ENCODE measurements at places on chromosomes 5 and 9.

- peak; percentile 10 for DNase-seq
These were observed 142.4 kb downstream of the ELAVL2 start for GRCh38 chr9:23683611-23684061.

DNA sequence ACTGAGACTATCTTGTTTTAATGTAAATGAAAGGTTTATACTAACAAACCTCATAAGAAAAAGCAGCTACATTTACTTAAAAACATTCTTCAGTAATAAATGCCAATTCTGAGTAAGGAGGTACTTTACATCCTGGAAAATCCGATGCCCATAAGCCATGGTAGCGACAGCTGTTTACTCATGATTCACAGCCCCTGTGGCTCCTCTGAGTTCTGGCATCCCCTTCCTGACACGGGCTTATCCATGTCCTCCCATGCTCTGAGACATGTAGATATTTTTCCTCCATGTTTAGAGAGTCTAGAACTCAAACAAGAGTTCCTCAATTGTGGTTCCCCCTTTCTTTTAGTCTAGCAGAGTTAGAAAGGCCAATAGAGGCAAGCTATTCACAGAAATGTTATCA is 63.1 kb upstream of the DEPDC1B start:
- DNase-seq = no peak

GRCh38 chr5:62312036-62312435 is 6.0 kb downstream of the KIF2A start:
- DNase-seq = no peak

- no peak for DNase-seq
These were observed 80.1 kb upstream of the LPAR1 start for GRCh38 chr9:111118256-111118948.

DNA sequence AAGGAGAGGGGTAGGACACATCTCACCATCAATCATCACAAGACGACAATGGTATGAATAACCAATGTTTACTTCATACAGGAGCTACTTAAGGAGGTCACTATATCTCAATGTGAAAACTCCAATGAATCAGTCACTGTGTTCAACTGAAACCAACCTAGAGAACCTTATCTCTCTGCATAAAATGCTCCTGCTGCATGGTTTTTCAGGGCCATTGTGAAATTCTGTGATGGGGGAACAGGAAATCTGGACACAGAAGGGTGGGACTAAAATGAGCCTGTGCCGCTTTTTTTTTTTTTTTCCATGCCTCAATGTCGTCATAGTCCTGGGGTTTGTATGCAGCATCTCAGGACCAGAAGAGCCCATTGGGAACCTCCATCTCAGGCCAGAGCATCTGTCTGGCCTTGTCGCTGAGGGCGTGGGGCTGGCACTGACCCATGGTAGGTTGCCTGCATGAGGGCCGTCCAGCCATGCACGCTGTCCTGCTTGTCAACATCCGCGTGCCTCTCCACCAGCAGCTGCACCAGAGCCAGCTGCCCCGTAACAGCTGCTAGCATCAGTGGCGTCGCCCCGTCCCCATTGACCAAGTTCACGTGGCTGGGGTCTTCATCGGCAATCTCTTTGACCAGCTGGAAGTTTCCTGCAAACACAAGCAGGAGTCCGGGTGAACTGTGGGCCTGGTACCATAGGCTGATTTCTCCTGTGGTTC is 12.7 kb downstream of the ANKS6 start:
- DNase-seq = no peak

GRCh38 chr5:65086234-65086890 is 317.6 kb downstream of the CWC27 start:
- peak; percentile 31 for DNase-seq

DNA sequence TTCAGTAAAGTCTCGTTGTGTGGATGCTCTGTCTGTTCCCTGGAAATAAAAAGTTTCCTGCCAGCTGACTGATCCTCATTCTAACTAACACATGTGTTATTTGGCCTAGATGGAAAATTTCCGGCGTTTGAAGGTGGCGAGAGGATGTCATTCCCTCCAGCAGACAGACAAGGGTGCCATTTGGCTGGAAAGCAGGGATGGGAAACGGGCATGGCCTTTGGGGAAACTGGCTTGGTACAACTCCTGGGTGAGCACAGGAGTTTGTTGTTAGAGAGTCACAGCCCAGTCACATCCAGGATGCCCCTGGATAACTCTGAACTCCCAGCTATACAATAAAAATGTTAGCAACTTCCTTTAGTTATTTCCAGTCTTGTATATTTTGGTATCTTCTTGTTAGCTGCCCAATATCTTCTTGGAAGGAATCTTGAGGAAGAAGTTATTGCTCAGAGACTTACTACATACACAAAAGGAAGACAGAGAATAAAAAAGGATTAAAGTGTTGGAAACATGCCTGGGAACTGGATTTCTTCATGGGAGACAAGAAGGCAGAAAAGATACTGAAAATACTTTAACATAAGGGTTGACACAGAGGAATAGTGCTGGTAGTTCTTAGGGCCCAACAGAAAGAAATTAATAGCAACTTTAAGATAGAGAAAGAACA is 41.9 kb downstream of the TEK start:
- no peak for DNase-seq

DNA sequence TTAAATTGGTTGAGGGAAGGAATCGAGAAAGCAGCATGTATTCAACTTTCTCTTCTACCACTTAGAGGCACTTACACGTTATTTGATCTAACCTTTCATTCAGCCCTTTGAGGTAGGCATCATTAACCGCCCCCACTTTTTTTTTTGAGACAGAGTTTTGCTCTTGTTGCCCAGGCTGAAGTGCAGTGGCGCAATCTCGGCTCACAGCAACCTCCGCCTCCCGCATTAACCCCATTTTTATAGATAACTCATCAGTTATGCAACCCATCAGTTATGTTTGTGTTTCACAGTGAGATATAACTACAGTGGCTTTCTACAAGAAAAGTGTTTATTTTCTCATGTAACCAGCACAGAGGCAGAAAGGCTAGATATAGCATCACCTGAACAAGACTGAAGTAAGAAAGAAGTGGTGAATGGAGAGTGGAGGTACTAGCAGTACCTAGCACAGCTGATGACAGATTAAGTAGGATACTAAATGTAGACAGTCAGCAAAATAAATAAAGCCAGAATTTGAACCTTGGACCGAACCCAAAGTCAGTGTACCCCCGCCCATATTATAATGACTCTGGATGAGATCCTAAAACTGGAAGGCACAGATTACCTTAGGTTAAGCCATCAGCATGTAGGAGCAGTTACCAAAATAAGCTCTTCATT is 91.2 kb downstream of the PJA2 start:
- no peak for DNase-seq

- no peak for DNase-seq
These were observed 2.6 kb downstream of the TSTD2 start for GRCh38 chr9:97630591-97630990.

GRCh38 chr9:18447131-18447530 is 26.8 kb upstream of the ADAMTSL1 start:
- no peak for DNase-seq

- DNase-seq = no peak
These were observed 52.1 kb upstream of the ARL15 start for GRCh38 chr5:54362434-54362833.

DNA sequence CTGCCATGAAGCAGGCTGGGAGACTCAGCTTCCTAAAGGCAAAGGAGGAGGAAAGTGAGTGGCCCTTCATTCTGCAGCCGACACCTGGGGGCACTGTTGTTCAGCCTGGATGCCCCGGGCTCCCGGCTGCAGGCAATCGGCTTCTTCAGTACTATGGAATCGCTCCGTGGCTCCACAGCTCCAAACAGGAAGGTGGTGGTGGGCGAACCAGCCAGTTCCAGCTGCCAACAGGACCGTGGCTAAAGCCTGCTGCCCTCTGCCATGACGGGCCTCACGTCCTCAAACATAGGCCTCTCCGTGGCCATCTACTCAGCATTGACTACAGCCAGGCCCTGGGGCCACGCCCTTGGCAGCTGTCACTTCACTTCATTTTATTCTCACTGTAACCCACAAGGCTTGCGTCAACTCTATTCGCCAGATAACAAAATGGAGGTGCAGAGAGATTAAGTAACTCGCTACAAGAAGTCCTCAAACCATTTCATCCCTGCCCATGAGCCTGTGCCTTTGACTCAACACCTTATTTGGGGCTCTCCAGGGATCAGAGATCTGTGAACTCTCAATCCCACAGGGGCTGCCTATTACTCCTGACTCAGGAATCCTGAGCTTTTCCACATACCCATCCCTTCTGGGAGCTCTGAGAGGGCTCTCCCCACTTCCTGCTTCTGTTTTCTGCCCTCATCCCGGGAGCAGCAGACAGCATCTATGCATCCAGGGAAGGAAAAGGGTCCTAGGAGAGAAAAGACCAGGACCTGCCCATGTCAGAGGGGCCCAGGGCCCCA is 38.0 kb downstream of the PAX5 start:
- peak; percentile 63 for DNase-seq

- no peak for DNase-seq
These were observed 253.4 kb downstream of the NR2F1-AS1 start for GRCh38 chr5:93327605-93328004.

- DNase-seq = no peak
These were observed 430.6 kb downstream of the NR2F1-AS1 start for GRCh38 chr5:93150311-93151012.

- DNase-seq = no peak
These were observed 329.4 kb downstream of the ARRDC3 start for GRCh38 chr5:91053741-91054025.

- no peak for DNase-seq
These were observed 330.7 kb upstream of the POU5F2 start for GRCh38 chr5:94072116-94072515.

DNA sequence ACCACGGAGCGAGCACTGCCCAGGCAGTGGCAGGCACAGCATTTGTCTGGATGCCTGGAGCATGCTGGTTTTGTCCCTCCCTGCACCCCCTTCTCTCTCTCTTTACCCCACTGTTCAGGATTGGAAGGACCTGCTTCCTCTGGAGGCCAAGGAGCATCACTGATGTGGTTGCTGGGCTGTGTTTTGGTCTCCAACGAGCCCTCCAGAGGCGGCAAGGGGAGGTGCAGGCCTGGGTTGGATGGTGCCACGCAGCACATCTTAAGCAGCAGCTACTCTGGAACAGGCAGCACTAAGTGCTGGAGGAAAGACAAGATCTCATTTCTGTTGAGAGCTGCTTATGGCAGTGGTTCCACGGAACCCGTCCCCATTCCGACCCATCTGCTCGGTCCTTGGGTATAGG is 139.6 kb downstream of the CMYA5 start:
- DNase-seq = no peak

- peak; percentile 14 for DNase-seq
These were observed 607 bp downstream of the UHRF2 start for GRCh38 chr9:6413365-6414246.

GRCh38 chr9:2741441-2742158 is 24.3 kb downstream of the KCNV2 start:
- DNase-seq = no peak

- no peak for DNase-seq
These were observed 279.4 kb downstream of the BNC2 start for GRCh38 chr9:16591092-16591491.

GRCh38 chr9:109314011-109314531 is 6.8 kb downstream of the EPB41L4B start:
- DNase-seq = no peak

DNA sequence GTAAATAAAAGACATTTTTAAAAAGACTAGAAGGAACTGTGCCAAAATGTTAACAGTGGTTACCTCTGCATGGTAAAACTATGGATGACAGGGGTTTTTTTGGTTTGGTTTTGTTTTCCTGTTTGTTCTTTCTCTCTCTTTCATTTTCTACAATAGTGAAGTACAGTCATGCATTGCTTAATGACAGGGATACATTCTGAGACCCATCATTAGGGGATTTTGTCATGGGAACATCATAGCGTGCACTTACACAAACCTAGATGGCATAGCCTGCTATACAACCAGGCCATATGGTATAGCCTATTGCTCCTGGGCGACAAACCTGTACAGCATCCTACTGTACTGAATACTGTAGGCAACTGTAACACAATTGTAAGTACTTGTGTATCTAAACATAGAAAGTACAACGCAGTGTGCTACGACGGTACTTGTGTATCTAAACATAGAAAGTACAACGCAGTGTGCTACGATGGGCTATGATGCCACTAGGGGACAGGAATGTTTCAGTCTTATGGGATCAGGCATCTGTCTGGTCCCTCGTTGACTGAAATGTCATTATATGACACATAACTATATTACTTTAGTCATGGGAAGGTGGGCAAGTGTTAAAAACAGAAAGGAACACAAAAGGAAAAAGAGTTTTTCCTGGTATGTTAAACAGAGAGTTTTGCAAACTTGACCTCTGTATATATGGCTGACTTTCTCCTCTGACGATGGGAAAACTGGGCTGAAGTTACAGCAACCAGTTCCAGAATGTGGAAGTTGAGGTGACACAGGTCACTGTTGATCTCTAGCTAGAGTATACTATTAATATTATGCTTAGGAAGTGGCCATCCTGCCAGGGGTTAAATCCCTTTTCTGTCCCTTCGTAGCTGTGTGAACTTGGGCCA is 7.4 kb upstream of the ADAM19 start:
- no peak for DNase-seq

DNA sequence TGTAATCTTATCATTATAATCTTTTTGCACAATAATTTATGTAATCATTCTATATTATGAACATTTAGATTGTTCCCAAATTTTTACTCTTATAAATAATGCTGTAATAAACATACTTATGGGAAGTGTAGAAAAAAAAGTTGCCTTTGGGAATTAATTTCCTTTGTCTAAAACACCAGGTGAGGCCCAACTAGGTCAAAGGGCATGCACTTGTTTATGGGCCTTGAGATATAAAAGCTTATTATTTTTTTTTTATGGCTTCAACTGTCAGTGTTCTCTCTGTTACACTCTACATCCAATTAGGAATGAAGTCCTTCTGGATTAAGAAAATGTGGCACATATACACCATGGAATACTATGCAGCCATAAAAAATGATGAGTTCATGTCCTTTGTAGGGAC is 6.5 kb upstream of the PRLR start:
- no peak for DNase-seq

DNA sequence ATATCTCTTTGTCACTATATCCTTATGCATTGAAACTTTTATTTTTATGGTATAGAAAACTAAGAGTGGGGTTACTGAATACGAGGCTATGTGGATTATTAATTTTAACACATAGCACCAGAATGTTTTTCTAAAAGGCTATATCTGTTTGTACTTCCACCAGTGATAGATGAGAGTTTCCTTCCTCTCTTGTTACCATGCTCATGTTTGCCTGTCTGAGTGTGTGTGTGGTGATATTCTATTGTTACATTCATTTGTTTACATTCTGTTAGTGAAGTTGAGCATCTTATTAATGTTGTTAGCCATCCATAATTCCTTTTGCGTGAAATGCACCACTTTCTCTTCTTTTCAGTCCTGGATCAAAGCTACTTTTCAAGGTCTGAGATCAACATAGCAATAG is 54.1 kb upstream of the ALDH1A1 start:
- DNase-seq = no peak

GRCh38 chr5:92616085-92616484 is 964.9 kb downstream of the NR2F1-AS1 start:
- no peak for DNase-seq

Measured in urothelium cell line (cell line).